Activated CD8-positive, alpha-beta T cell treated with anti-CD3 and anti-CD28 coated beads for 36 hours (primary cell): ENCODE measurements at places on chromosomes 12 and 14.

DNA sequence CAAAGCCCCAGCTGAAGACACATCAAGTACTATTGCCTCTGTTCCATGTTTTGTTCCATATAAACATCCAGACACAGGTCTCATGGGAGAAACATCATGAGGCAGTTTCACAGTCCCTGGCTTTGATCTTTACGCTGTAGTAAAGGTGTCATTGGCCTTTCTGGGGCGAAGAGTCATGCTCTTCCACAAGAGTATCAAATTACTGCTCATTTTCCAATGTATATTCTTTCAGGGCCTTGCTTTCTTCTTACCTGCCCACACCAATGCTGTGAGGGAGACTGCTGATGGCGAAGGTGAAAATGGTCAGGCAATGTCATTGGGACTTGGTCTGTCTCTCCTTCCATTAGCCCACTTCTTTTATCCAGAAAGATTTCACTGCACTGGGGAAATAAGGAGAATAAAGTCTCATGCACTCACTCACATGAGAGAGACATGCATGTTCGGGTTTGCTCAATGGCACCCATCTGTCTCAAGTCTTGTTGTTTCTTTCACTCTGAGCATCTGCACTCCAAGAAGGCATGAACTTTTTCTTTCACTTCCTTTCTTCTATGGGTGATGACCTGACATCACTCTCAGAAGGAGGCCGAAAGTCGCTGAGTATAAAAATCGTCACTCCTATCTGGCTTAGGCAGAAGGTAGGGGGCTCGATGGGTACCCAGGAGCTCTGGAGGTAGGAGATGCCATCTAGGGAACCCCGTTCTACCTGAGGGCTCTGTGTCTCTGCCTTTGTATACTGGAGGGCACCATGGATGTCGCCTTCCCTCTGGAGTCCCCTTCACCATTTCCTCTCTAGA lies 1.3 kb upstream of the JDP2 start:
- peak; percentile 22 for DNase-seq

DNA sequence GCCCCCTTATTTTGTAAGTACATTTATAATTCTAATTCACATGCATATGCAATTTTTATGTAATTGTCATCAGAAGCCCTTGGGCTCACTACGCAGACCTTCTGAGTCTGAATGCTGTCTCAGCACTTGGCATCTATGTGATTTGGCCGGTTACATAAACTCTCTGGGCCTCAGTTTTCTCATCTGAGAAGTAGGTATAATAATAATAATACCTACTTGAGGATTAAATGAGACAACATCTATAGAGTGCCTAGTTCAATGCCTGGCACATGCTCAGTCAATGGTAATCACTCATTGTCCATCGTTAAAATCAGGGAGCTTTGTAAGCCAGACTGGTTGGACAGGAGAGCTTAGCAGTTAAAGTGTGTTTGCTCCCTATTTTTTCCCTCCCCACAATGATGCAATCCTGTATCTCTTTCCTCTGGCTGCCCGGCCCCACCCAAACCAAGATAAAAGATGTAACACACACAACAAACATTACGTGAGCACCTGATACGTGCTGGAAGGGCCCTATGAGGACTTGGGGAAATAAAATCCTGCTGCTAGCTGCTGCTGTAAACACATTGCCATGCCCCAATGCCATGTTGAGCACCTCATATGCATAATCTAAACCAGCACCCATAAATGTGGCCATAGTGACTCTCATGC lies 235.0 kb downstream of the CRADD start:
- no peak for DNase-seq

- DNase-seq = peak; percentile 19
These were observed 33.8 kb downstream of the STK38L start for GRCh38 chr12:27277846-27278260.

- DNase-seq = peak; percentile 85
These were observed 108.5 kb downstream of the ARF6 start for GRCh38 chr14:50001151-50001998.
